ENCODE measurements at places on chromosomes 1 and 21. TPM values are rescaled to one million over a fixed set of nuclear protein-coding genes. Genes with fewer than 3 reads are reported as not detected.

GRCh38 chr21:15793550-15794235 lies 63.9 kb downstream of the USP25 start:
- DNase-seq, result no peak

Gene LCE1D
- total RNA-seq, result not detected

- no peak for DNase-seq
Observed at GRCh38 chr21:44571844-44572782, 1.4 kb upstream of the KRTAP10-4 start.

Gene WNT9A
- total RNA-seq, result not detected

Gene ACTA1
- total RNA-seq, result not detected

GRCh38 chr1:226529891-226530290 lies 18.7 kb upstream of the STUM start:
- DNase-seq, result no peak

Gene PRPF38A
- total RNA-seq, result 81.3 TPM

Gene TSSK3
- 0.90 TPM for total RNA-seq

Gene RIMS3
- 3.9 TPM for total RNA-seq

- DNase-seq, result no peak
Observed at GRCh38 chr1:223514644-223515043, 121.4 kb downstream of the CCDC185 start.

Gene RAB7B
- not detected for total RNA-seq

DNA sequence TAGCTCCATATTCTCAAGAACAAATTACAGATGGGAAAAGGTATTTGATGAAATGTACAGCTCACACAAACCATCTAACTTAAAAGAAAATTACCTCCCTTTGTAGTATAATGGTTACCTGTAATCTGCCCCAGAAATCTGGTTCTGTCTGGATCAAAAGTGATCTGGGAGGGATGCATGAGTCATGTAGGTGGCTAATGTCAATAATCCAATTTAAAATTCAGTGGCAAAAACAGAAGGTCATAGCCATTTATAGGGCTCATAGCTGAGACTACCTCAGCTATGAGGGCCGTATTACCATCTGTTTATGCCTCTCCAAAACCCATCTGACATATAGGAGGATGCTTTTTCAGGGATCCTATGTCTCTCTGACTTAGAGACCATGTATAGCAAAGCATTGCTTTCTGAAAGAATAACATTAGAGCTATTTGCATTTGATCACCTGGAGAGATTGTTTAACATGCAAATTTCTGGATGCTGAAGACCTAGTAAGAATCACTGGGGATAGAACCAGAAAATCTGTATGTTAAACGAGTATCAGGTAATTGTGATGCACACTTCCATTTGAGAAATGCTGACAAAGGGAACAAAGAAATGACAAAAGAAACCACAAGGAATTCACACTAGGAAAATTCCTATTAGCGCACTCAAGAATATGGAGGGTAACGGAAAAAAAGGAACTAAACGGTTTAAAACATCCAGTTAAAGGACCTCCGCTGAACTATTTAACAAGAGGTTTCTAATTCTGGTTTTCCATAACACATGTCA lies 17.6 kb downstream of the PAXBP1 start:
- DNase-seq, result no peak

- DNase-seq, result no peak
Observed at GRCh38 chr1:13667691-13668090, 32.3 kb upstream of the PRDM2 start.

- no peak for DNase-seq
Observed at GRCh38 chr1:997993-998744, 1.7 kb downstream of the HES4 start.

GRCh38 chr1:24764848-24765247 lies 19.6 kb downstream of the CLIC4 start:
- no peak for DNase-seq

DNA sequence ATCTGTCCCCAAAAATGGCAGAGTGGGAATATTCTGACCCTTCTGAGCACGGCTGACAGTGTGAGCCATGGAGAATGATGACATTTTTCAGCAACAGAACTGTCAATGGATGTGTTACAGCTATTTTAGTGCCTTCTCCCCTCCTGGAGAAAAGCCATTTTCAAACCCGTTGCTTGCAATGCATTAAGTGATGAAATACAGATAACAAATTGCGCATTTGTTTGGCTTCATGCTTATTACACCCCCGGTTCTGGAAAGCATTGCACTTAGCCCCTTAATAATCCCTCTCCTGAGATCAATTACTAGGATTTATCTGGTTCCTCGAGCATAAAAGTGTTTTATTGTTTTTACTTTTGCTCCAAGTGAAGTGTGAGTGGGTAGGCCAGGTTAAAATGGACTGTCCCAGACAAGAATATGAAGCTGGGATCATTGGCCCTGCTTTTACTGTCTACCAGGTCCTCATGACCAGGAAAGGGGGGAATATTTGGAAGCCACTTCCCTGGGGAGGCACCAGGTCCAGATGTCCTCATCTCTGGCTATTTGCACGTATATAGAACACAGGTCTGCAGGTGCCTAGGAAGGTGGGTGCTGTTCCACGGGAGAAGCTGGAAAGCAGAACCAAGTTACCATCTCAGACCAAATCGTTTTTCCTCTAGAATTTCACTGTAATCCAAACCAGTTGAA lies 37.5 kb upstream of the HHAT start:
- no peak for DNase-seq

Gene FYB2
- total RNA-seq, result not detected
